ENCODE measurements at places on chromosomes 11 and 22. TPM values are rescaled to one million over a fixed set of nuclear protein-coding genes. Genes with fewer than 3 reads are reported as not detected.

PDGFD gene
- 0.83 TPM for total RNA-seq

OR51E1 gene
- under 0.01 TPM for total RNA-seq

ELMOD1 gene
- 2.8 TPM for total RNA-seq

OR52I2 gene
- not detected for total RNA-seq

SCUBE1 gene
- not detected for total RNA-seq

PGA5 gene
- total RNA-seq: not detected

PLXNB2 gene
- 257 TPM for total RNA-seq

CLDN5 gene
- 0.89 TPM for total RNA-seq

FOLR2 gene
- not detected for total RNA-seq

SLC6A5 gene
- total RNA-seq: not detected

ZC3H12C gene
- total RNA-seq: 18.7 TPM

SCYL1 gene
- total RNA-seq: 103 TPM
